ENCODE measurements at places on chromosomes 12 and 14. TPM values are rescaled to one million over a fixed set of nuclear protein-coding genes. Genes with fewer than 3 reads are reported as not detected.

NPFF gene
- not detected for total RNA-seq

PDZRN4 gene
- total RNA-seq, result not detected

SLCO1C1 gene
- not detected for total RNA-seq

RAD9B gene
- total RNA-seq, result 0.40 TPM

PIWIL1 gene
- total RNA-seq, result 0.68 TPM

OR4E2 gene
- total RNA-seq, result not detected

SYT1 gene
- total RNA-seq, result 0.45 TPM

CAPZA3 gene
- not detected for total RNA-seq

APOF gene
- 0.40 TPM for total RNA-seq

EXD2 gene
- total RNA-seq, result 19.3 TPM

DLK1 gene
- total RNA-seq, result 0.06 TPM

MMP14 gene
- total RNA-seq, result 158 TPM

IL26 gene
- total RNA-seq, result not detected

KCNA1 gene
- 1.3 TPM for total RNA-seq

LRR1 gene
- 51.2 TPM for total RNA-seq

KLHL33 gene
- not detected for total RNA-seq

TMTC1 gene
- total RNA-seq, result 6.7 TPM

SERPINA10 gene
- total RNA-seq, result not detected

EMP1 gene
- total RNA-seq, result 250 TPM

PTGDR gene
- total RNA-seq, result not detected

WIF1 gene
- 0.29 TPM for total RNA-seq

RERG gene
- 0.40 TPM for total RNA-seq

C1R gene
- total RNA-seq, result 2.9 TPM

KRT78 gene
- total RNA-seq, result not detected

RNF41 gene
- 48.1 TPM for total RNA-seq

IL22 gene
- not detected for total RNA-seq

PTPRO gene
- total RNA-seq, result 3.0 TPM

TAS2R30 gene
- 0.46 TPM for total RNA-seq

SCNN1A gene
- total RNA-seq, result 0.23 TPM

RBP5 gene
- total RNA-seq, result 0.46 TPM

FAIM2 gene
- 0.34 TPM for total RNA-seq

TAS2R31 gene
- not detected for total RNA-seq

TSPAN19 gene
- 0.91 TPM for total RNA-seq

RNASE7 gene
- not detected for total RNA-seq

TEX22 gene
- 0.29 TPM for total RNA-seq
